ENCODE measurements at places on chromosomes 13 and 19.

GRCh38 chr19:50500753-50501151 lies 10.2 kb downstream of the JOSD2 start:
- DNase-seq, result no peak

GRCh38 chr13:40059540-40060232 lies 404.2 kb downstream of the COG6 start:
- DNase-seq, result no peak

- no peak for DNase-seq
Observed at GRCh38 chr19:51535535-51535934, 4.1 kb upstream of the SIGLEC6 start.

- DNase-seq, result no peak
Observed at GRCh38 chr13:97367016-97367822, 66.8 kb upstream of the RAP2A start.

- no peak for DNase-seq
Observed at GRCh38 chr13:51154029-51154555, 43.0 kb upstream of the C13orf42 start.
